ENCODE measurements at places on chromosomes 7 and 10. TPM values are rescaled to one million over a fixed set of nuclear protein-coding genes. Genes with fewer than 3 reads are reported as not detected.

ACTL6B gene
- not detected for total RNA-seq

CFAP43 gene
- 0.75 TPM for total RNA-seq

GRCh38 chr10:126508535-126509040, 120.3 kb upstream of the ADAM12 start:
- no peak for DNase-seq

- DNase-seq, result no peak
These were observed 96.5 kb downstream of the OTUD1 start for GRCh38 chr10:23535381-23535780.
